ENCODE measurements at places on chromosomes 5 and 9.

GRCh38 chr5:652773-653350 is 40.3 kb downstream of the TPPP start:
- DNase-seq, result no peak

DNA sequence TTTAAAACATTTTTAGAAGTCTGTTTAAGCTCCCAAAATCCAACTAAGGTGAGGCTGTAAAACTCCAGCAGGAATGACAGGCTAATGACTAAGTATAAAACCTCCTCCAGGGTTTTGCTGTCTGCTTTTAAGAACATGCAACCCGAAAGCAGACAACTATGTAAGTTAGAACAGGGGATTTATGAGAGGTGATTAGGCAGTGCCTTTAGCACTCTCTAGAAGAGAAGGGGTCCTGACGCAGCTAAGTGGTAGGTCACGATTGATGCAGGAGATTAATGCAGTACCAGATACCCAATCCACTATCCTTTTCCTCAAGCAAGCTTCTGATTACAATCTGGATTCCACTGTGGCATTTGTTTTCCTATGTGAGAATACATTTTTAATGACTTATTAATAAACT is 25.9 kb downstream of the HOMER1 start:
- no peak for DNase-seq

- DNase-seq, result no peak
These were observed 1653.4 kb downstream of the EFNA5 start for GRCh38 chr5:106017243-106017857.

GRCh38 chr5:171714851-171715250 is 70.8 kb upstream of the SMIM23 start:
- no peak for DNase-seq

DNA sequence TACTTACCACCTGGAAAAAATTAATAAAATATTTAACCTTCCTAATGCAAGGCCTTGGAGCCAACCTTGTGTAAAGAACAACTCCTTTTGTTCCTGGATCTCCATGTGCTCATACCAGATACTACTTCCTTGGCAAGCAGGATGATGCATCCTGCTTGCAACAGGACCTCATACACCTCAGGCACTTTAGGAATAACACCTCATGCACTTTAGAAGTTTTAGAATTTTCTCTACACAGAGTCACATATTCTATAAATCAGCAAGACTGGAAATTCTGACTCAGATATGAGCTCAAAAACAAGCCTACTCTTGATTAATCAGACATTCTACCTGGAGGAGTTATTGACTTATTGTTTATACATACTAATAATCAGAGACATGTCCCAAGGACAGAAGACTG is 209.6 kb upstream of the CDH10 start:
- no peak for DNase-seq

DNA sequence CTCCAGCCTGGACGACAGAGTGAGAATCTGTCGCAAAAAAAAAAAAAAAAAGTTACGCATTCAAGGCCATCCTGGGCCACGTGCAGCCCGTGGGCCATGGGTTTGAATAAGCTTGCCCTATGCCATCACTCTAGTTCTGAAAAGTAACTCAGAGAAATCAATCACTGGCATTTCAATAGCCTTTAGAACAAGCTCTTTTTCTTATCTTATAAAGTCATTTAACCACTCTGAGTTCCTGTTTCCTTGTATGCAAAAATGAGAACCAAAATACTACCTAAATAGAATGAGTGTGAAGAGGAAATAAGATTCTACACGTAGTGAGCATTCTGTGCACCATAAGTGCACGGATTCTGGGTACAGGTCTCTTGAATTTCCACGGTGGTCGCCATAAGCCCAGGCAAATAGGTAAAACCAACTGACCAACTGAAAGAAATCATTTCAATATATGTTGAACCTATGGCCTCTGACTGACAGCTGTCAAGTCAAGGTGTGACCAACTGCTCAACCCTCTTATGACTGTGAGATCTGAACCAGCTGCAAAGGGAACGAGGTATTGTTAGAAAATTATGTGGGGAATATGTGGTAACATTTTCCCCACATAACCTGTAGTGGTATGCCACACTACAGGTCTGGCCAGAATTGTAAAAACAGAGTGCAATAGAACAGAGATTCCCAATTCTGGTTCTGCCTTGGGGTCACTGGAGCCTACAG is 143.9 kb upstream of the LHFPL2 start:
- DNase-seq, result no peak

DNA sequence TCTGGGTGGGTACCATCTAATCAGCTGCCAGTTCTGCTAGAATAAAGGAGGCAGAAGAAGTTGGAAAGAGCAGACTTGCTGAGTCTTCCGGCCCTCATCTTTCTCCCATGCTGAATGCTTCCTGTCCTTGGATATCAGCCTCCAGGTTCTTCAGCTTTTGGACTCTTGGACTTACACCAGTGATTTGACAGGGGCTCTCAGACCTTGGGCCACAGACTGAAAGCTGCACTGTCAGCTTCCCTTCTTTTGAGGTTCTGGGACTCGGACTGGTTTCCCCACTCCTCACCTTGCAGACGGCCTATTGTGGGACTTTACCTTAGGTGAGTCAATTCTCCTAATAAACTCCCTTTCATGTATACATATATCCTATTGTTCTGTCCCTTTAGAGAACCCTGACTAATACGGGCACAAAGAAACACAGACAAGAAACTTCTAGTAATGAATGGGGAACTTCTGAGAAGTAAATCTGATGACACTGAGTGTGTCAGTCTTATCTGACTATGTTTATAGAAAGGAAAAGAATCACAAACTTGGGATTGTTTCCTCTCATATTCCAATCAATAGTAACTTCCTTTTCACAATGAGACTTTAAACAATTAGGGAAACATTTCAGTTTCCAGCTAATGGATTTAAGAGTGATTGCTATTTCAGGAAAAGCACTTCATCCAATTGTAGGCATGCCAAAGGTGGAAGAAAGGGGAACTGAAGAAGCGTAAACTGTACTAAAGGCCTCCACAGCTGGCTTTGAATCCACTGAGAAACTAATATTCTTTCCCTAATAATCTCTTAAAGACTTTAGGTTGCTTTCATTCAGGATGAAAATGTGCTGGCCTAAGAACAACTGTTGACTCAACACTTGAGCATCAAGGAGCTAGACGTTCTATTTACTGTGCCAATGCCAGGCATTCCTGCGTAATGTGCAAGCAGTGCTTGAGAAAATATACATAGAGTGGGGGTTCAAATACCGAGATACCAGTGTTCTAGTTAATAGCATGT is 127.9 kb upstream of the PTGER4 start:
- DNase-seq, result no peak

DNA sequence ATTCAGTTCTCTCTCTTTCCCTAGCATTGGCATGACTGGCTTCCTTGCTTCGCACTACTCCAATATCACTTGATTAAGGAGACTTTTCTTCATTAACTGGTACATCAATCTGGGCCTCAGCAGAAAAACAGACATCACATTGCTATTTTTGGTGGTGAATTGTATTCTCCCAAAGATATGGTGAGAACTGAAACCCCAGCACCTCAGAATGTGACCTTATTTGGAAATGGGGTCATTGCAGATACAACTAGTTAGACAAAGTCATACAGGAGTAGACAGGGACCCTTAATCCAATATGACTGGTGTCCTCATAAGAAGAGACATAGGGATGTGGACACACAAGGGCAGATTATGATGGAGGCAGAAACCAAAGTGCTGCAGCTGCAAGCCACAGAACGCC is 7.5 kb upstream of the RAD23B start:
- no peak for DNase-seq

DNA sequence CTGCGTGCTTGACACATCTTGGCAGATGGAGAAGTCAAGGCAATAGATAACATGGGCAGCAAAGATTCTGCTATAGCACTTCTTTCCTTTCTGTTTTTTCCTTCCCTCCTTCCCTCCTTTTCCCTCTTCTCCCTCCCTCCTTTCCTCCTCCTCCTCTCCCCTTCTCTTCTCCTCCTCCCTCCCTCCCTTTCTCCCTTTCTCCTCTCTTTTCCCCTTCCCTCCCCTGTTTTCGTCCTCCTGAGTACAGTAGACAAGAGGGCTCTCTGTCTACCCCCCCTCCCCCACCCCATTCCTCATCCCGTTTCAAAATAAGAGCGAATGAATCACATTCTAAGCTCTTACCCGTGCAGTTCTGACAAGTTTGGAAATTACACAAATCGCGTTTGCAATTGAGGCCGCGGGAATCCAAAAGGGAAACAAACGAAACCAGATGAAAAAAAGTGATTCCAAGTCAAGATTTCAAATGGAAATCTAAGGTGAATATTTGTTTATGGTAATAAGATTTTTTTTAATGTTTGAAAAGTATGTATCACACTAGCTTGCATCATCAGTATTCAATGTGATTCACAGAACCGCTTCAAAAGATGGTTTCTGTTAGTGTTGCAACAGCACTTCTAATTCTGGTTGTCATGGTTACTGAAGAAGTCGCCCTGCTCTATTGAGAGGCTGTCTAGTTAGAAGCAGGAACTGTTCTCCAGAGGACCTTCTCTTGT is 1.3 kb downstream of the NIM1K start:
- DNase-seq, result no peak

DNA sequence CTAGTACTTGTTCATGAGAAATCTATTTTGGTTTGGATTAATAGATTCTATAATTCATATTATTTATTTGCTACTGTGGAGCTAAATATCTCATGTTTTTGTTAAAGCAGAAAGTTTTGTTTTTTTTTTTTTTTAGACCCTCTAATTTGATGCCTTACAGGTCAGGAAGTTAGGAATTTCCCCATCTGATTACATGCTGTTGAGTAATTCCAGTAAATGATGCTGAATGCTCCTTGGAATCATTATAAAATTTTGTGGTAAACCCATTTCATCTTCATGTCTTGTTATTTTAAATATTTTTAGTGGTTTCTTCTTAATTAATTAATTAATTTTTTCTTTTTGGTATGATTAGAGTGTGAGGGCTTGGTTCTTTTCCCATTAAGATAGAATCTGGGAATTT is 35.6 kb downstream of the NNT start:
- DNase-seq, result no peak

GRCh38 chr5:51650824-51651223 is 267.6 kb downstream of the ISL1 start:
- no peak for DNase-seq

DNA sequence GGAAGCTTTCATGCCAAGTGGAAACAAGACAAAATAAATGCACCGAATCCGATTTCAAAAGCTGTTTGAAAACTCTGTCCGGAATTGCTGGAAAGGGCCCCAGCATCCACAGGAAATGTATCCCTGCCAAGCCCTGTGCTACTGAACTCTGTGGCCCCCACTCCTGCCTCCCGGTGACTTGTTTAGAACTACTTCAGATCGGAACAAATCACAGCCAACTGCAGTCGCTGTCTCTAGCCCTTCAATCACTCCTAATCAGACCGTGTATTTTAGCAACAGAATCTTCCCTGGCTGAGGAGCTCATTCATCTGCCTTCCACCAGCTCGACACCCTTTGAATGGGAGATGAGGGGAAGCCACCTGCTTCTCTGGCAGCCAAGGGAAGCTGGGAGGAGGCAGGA is 94.1 kb downstream of the KCNIP1 start:
- no peak for DNase-seq

GRCh38 chr5:33936004-33936380 is 194 bp upstream of the RXFP3 start:
- DNase-seq, result no peak

DNA sequence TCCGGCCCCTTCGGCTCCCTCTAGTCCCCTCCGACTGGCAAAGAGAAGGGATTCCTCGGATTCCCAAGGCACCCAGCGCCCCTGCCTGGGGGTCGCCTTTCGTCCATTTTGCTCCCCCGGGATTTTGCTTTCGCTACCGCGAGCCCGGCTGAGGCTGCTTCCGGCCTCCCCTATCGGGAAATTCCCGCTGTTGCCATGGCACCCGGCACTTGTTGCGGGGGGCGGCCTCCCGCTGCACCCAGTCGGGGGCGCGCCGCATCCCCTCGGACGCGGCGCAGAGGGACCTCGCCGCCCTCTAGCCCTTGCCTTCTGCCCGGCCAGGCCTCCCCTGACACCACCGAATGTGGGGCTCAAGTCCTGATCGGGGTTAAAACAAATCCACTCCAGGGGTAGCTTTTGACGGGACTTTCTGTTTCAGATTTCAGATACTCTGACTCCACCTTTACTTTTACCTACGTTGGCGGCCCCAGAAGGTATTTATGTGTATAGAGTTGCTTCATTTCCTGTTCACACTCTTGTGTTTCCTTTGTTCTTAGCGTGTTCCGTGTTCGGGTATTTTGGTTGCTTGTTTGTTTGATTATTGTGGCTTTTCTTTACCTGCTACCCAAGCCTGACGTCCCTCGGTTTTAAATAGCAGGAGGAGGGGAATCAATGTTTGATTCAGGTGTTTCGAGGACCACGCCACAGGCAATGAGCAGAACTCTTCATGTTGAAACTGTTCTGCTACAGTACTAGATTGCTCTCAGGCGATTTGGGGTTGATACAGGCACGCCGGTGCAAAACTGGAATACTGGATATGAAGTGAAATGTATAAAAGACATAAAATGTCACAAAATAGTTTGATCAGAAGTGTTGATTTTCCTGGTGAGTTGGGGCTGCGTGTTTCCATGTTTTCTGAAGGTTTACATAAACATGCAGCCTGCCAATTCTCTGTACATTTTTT is 1.5 kb downstream of the PARP8 start:
- no peak for DNase-seq

DNA sequence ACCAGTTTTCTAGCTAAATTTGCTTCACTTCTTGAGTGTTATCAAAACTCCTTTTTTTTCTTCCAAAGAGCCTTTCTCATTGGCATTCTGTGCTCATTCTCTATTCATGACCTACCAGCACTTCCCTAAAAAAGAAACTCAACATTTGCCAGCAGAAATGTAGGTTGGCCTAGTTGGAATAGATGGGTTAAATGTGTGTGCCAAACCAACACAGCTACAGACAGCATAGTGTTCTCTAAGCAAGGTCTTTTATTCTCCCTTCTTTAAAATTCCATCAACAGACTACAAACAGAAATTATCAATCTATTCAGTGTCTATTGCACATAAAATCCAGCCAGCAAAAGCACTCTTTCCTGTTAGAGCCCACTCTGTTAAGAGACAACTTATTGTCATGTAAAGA is 255.8 kb upstream of the PUM3 start:
- no peak for DNase-seq

DNA sequence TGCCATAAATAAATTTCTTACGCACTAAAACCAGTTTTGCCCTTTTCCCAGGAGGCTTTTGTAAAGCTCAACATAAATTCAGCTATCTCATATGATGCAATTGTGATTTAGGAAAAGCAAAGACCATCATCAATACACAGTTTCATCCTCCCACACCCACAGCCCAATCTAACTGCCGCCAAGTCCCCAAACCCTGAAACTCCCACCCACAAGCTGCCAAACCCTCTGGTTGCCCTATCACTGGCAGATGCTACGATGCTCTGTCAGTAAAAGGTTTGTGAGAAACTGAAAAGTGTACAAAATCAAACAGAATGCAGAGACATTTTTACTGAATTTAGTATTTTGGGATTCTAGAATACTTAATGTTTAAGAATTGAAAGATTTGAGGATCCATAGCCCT is 42.8 kb upstream of the NR4A3 start:
- no peak for DNase-seq

- DNase-seq, result peak; percentile 41
These were observed 7.5 kb downstream of the N4BP3 start for GRCh38 chr5:178120607-178121357.

GRCh38 chr5:173823721-173824567 is 64.2 kb upstream of the CPEB4 start:
- no peak for DNase-seq
